ENCODE measurements at places on chromosomes 12 and 14. TPM values are rescaled to one million over a fixed set of nuclear protein-coding genes. Genes with fewer than 3 reads are reported as not detected.

Gene CHD8
- total RNA-seq = 146 TPM

Gene LMNTD1
- 1.1 TPM for total RNA-seq

Gene PRH2
- total RNA-seq = not detected

Gene TOMM20L
- not detected for total RNA-seq

Gene DLGAP5
- 8.2 TPM for total RNA-seq

Gene AHSA1
- 117 TPM for total RNA-seq

Gene TAS2R19
- total RNA-seq = 7.9 TPM

Gene KRT6C
- total RNA-seq = not detected

- no peak overlapping the region for H3K27ac ChIP-seq
- H3K4me3 ChIP-seq = no peak overlapping the region
- no peaks in the 10 kb centered on the region for H3K36me3 ChIP-seq
- DNase-seq = no peak
- H3K4me1 ChIP-seq = peaks cover 15% of the 10 kb centered on the region
Measured at GRCh38 chr14:61911574-61911973, 149.4 kb downstream of the SNAPC1 start.

DNA sequence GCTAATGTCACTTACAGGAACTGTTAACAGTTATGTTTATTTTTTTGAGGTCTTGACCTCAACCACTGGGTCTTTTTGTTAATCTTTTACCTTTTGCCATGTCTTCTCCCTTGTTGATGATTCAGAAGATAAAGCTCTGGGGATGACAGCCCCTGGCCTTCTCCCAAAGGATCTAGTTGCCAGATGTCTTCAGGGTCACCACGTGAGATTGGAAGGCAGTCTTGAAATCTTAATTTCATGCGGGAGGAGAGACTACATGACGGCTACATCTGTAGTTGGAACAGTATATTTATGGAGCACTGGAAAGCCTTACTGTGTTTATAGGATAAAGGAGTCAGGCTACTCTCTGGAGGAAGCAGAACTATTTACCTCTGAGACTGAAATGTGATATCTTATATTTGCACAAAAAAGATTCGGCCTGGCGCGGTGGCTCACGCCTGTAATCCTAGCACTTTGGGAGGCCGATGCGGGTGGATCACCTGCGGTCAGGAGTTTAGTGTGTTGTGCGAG is 5.6 kb downstream of the MLEC start:
- H3K27me3 ChIP-seq = no peaks in the 10 kb centered on the region
- peaks cover 41% of the 10 kb centered on the region for H3K4me1 ChIP-seq
- H3K4me3 ChIP-seq = peak overlapping the region; percentile 27

- H3K4me1 ChIP-seq = no peaks in the 10 kb centered on the region
- no peaks in the 10 kb centered on the region for H3K36me3 ChIP-seq
- DNase-seq = no peak
- H3K27ac ChIP-seq = no peak overlapping the region
Measured at GRCh38 chr12:107574691-107575090, 110.9 kb upstream of the PWP1 start.

GRCh38 chr12:83826112-83826511 is 1086.5 kb downstream of the SLC6A15 start:
- H3K4me3 ChIP-seq = no peak overlapping the region
- peak; percentile 79 for DNase-seq
- no peak overlapping the region for H3K27ac ChIP-seq
- H3K27me3 ChIP-seq = peaks cover 4% of the 10 kb centered on the region
- no peaks in the 10 kb centered on the region for H3K36me3 ChIP-seq
- no peaks in the 10 kb centered on the region for H3K4me1 ChIP-seq

- no peak overlapping the region for H3K4me3 ChIP-seq
- H3K27ac ChIP-seq = no peak overlapping the region
- no peak for DNase-seq
- no peaks in the 10 kb centered on the region for H3K36me3 ChIP-seq
Measured at GRCh38 chr14:55482936-55483605, 42.7 kb upstream of the TBPL2 start.

- H3K4me3 ChIP-seq = no peak overlapping the region
- no peaks in the 10 kb centered on the region for H3K27me3 ChIP-seq
- H3K4me1 ChIP-seq = no peaks in the 10 kb centered on the region
- no peaks in the 10 kb centered on the region for H3K36me3 ChIP-seq
- H3K27ac ChIP-seq = no peak overlapping the region
Measured at GRCh38 chr12:104866291-104866690, 91.8 kb downstream of the SLC41A2 start.

GRCh38 chr14:92568621-92569479 is 55.3 kb downstream of the RIN3 start:
- no peak for DNase-seq
- H3K4me1 ChIP-seq = no peaks in the 10 kb centered on the region
- H3K27ac ChIP-seq = no peak overlapping the region
- H3K27me3 ChIP-seq = peaks cover 3% of the 10 kb centered on the region
- peaks cover 11% of the 10 kb centered on the region for H3K36me3 ChIP-seq
- no peak overlapping the region for H3K4me3 ChIP-seq

DNA sequence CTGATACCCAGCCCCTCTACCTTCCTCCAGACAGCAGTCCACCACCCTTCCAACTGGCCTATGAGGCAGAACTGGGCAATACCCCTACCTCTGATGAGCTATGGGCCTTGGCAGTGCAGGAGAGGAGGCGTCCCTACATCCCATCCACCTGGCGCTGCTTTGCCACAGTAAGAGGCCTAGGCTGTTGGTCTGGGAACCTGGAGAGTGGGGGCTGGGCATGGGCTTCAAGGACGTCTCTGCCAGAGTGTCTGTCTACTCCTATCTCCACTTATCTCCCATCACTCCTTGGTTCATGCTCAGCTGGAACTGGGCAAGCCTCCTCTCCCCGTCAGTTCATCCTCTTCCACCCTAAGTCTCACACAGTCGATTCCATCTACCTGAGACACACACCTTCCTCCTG is 6.5 kb downstream of the AMHR2 start:
- peaks cover 4% of the 10 kb centered on the region for H3K27me3 ChIP-seq
- H3K4me3 ChIP-seq = peak overlapping the region; percentile 66
- peaks cover 4% of the 10 kb centered on the region for H3K4me1 ChIP-seq
- no peak for DNase-seq

- DNase-seq = no peak
- H3K4me3 ChIP-seq = no peak overlapping the region
- H3K27ac ChIP-seq = no peak overlapping the region
- no peaks in the 10 kb centered on the region for H3K36me3 ChIP-seq
- no peaks in the 10 kb centered on the region for H3K27me3 ChIP-seq
- no peaks in the 10 kb centered on the region for H3K4me1 ChIP-seq
Measured at GRCh38 chr12:107243341-107243740, 150.0 kb upstream of the CRY1 start.

DNA sequence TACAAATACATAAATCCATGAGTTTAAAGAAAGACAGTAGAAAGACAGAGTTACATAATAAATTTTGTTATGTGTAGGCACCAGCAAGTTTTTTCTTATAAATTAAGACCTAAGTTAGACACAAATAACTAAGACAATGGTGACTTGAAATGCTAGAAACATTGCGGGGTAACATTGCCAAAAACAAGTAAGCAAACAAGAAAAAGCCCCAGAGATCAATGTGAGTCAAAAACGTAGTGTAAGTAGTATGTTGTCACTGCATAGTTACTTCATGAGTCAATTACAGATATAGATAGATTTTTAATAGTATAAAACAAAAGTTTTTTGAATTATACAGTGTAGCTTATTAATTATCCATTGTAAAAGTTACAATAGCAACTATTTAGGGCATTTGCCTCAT is 83.4 kb downstream of the CNTN1 start:
- DNase-seq = no peak
- H3K36me3 ChIP-seq = no peaks in the 10 kb centered on the region
- H3K4me1 ChIP-seq = no peaks in the 10 kb centered on the region
- no peaks in the 10 kb centered on the region for H3K27me3 ChIP-seq

DNA sequence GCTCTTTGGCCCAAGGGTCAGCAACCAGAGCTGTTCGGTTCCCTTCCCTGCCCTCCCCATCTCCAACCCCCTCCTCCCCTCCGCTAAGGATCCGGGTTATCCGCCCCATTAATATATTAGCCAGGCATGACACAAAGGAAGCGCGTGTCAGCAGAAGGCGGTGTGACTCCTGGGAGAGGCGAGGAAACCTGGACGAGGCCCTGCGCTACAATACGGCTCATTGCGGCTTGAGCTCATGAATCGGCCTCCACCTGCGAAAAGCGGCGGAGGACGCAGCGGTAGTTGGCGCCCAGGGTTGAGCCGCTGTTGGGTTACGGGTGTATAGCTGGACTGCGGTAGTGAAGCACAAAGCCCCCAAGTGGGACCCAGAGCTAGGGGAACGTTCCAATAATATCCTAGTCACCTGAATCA is 9.9 kb downstream of the FOXA1 start:
- peaks cover 9% of the 10 kb centered on the region for H3K36me3 ChIP-seq
- H3K27ac ChIP-seq = no peak overlapping the region

DNA sequence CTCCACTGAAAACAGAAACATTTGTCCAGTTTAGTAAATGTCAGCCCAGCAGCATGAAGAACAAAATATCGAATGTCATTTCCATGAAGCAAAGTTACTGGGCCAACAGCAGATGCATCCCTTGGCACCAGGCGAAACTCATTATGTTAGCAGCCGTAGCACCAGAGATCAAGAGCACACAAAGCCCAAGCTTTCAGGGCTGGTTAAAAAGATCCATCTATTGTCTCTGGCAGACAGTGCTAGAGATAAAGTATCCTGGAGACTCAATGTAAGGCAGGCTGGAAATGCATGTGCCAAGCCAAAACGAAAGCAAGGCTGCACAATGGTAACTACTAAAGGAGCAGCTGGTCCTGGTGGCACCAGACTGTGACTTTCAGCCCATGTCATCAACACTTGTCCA is 120.3 kb upstream of the PLEKHG7 start:
- peaks cover 15% of the 10 kb centered on the region for H3K4me1 ChIP-seq
- H3K36me3 ChIP-seq = peaks cover 14% of the 10 kb centered on the region
- H3K27me3 ChIP-seq = peaks cover 2% of the 10 kb centered on the region
- H3K4me3 ChIP-seq = no peak overlapping the region

DNA sequence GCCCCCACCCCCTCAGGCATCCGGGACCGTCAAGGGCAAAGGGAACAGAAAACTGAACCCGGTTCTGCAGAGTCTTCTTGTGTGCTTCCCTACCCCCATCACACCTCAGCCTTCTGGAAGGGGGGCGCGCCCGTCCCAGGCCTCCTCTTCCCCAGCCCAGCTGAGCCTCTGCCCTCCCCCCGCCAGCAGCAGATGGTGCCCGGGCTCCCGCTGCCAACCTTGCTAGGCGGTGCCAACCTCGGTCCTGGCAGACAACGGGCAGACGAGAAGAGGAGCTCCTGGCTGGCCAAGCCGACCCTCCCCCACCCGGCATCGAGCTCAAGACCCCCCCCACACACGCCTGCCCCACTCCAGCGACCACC is 8.7 kb downstream of the STAC3 start:
- H3K4me1 ChIP-seq = peaks cover 24% of the 10 kb centered on the region
- H3K27ac ChIP-seq = peak overlapping the region; percentile 81
- DNase-seq = no peak
- peaks cover 31% of the 10 kb centered on the region for H3K27me3 ChIP-seq
- peak overlapping the region; percentile 98 for H3K4me3 ChIP-seq

DNA sequence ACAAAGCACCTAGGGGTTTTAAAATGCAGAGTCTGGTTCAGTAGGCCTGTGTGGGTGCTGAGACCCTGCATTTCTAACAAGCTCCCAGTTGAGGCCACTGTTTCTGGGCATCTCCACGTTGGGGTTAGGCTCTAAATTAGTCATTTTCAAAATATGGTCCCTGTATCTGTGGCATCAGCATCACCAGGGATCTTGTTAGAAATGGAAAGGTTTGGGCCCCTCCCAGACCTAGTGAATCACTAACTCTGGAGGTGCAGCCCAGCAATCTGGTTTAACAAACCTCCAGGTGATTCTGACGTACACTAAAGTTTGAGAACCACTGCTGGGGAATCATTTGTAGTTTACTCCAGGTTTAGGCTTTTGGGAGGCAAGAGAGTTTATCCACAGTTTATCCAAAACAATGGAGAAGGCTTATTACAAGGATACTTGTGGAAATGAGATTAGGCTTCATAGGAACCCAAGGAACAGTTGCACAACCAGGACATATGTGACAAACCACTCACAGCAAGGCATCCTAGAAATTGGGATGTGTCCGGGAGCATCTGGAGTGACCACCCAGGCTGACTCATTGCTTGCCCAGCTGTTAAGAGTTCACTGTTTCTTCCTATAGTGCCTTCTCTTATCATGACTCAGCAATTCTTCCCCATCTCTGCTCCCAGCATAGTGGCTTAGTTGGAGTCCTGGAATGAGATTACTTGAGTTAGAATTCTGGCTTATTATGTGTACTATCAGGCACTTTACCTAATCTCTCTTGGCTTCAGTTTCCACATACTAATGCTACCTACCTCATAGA is 71.6 kb upstream of the STXBP6 start:
- H3K36me3 ChIP-seq = no peaks in the 10 kb centered on the region
- H3K27ac ChIP-seq = no peak overlapping the region
- H3K27me3 ChIP-seq = no peaks in the 10 kb centered on the region
- no peak overlapping the region for H3K4me3 ChIP-seq
- no peaks in the 10 kb centered on the region for H3K4me1 ChIP-seq
- DNase-seq = no peak

DNA sequence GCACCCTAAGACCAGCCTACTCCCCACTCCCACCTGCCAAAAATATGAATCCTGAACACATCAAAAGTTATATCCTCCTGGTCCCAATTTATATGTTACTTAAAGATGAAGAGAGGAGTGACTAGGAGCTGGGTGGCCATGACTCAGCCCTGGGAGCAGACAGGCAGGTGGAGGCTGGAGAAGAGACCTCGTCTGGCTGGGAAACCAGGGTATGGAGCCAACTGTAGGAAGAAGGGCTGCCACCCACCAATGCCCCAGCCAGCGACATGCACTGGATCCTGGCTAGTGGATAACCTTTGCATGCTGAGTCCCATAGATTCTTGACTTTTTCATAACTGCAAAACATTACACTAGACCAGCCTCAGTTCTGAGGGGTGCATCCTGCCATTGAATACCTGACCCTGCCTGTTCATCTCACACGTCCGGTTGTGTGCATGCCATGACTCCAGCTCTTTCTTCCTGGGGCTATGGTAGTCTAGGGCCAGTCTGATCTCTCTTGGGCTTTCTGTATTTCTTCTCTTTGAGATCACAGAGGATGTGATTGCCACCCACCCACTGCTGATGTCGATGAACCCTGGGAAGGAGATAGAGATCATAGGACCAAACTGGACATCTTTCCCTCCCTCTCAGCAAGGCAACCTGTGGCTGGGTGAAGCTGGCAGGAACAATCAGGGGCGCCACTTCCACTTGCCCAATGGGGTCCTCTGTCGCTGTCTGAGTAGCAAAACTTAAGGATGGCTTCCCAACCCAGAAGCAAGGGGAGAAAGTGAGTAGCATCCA is 69.6 kb upstream of the DDX11 start:
- H3K27me3 ChIP-seq = peaks cover 15% of the 10 kb centered on the region
- no peak overlapping the region for H3K27ac ChIP-seq
- no peak overlapping the region for H3K4me3 ChIP-seq
- peaks cover 30% of the 10 kb centered on the region for H3K4me1 ChIP-seq
- no peaks in the 10 kb centered on the region for H3K36me3 ChIP-seq

All from glutamatergic neuron (in vitro differentiated cells).